AG09309 (cell line): ENCODE measurements at places on chromosomes 3 and 15.
A peak's percentile ranks its signal among the peaks of the same experiment; 100 is the strongest.

GRCh38 chr3:77873598-77873997 lies 833.7 kb downstream of the ROBO2 start:
- no peak for DNase-seq

DNA sequence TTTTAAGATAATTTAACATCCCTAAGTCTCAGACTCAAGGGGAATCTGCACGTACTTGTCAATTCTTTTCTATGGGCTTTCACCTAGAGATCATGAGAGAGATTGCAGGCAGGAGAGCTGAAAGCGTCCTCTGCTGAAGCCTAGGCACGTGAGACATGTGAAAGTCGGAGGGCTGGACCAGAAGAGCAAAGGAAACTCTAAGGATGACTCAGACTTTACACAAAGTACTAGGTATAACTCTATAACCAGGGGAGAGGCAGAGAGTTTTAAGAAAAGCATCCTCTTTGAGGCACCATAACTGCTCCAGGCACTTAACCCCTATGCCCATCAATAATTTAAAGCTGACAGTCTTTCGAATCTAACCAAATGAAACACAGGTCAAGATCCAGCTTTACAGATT lies 436.6 kb downstream of the VGLL3 start:
- no peak for DNase-seq

DNA sequence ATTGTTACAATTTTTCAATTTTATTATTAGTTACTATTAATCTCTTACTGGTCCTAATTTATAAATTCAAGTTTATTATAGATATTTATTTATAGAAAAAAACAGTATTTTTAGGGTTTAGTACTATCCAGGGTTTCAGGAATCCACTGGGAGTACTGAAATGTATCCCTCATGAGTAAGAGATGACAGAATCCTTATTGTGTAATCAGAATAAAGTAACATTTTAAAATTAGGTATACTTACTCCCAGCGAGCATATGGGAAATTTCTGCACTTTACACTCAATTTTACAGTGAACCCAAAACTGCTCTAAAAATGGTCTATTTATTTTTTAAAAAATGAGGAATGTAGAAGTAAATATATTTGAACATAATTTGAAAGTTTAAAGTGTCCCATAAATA lies 202.7 kb downstream of the CGGBP1 start:
- DNase-seq: no peak

DNA sequence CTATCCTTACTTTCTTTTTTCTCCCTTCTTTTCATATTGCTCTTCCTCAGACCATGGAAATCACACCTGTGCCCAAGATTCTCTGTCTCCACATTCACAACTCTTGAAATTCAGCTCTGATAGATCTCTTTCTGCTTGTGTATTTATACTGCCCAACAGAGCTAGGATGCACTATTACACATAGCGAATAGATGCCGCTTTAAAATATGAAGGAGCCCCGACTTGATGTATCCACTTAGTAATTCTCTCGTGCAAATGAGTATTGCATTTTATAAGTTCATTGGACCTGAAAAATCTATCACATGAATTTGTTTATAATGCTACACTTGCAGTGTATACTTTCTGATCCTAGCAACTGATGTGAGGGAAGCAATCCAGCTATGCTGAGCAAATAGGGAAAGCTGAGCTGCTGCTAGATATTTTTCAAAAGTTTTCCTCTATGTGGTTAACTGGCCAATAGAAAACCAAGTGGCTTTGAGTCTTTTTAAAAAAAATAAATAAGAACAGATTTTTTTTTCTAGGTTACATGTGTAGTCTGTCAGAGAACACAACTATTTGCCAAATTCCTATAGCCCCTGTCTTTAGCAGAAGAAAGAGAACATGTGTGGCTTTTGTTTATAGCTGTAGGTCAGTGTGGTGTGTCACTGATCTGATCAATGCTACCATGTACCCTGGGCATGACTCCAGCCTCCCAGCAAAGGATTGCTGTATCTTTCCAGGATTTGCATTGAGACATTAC lies 64.3 kb upstream of the LEKR1 start:
- no peak for DNase-seq

- no peak for DNase-seq
Observed at GRCh38 chr3:105409364-105409763, 42.7 kb downstream of the ALCAM start.

DNA sequence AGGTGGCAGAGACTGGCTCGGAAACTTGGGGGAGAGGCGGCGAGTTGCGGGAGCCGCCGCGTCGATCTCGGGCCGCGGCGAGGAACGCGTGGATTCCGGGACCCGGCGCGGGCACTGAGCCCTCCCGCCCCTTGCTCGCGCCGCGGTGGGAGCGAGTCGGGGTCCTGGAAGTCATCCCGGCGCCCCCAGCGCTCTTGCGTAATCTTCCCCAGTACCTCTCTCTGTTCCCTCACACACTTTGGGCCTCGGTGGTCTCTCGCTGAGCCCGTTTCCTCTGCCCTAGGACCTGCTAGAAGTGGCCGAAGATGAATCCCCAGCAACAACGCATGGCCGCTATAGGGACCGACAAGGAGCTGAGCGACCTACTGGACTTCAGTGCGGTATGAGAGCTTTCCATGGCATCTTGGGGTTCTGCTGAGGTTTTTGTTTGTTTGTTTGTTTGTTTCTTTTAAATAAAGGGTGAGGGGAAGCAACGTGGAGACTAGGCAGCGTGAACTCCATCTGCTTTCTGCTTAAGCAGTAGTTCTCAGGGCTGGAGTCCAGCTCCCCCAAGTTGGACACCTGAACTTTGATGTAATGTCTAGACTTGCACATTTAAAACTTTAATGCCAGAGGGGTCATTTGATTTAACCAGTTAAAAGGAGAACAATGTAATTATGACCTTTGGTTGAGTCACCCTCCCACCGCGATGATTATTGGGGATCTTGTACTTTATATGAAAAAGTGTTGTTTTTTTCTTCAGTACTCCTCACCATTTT lies 1.3 kb downstream of the TCF12 start:
- DNase-seq: no peak

- DNase-seq: peak; percentile 11
Observed at GRCh38 chr3:32109256-32109655, 2.8 kb downstream of the GPD1L start.

DNA sequence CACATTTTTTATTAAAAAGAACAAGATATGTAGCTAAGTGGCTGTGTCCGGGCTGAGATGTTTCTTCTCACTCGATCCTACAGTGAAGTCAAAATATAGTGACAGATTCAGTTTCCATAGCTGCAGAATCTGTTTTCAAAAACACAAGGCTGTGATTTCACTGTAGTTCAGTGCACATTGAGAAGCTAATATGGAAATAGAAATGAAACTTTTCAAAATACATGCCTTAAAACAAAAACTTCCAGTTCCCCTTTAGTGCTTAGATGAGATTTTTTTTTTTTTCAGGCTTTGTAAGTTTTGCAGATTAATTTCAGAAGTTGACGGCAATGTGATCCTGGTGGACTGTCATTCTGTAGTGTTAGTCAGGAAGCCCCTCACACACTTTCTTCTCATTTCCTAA lies 23.8 kb upstream of the TRAK1 start:
- DNase-seq: no peak
